ENCODE measurements at places on chromosomes 5 and 9. TPM values are rescaled to one million over a fixed set of nuclear protein-coding genes. Genes with fewer than 3 reads are reported as not detected.

The GDA gene
- not detected for total RNA-seq

DNA sequence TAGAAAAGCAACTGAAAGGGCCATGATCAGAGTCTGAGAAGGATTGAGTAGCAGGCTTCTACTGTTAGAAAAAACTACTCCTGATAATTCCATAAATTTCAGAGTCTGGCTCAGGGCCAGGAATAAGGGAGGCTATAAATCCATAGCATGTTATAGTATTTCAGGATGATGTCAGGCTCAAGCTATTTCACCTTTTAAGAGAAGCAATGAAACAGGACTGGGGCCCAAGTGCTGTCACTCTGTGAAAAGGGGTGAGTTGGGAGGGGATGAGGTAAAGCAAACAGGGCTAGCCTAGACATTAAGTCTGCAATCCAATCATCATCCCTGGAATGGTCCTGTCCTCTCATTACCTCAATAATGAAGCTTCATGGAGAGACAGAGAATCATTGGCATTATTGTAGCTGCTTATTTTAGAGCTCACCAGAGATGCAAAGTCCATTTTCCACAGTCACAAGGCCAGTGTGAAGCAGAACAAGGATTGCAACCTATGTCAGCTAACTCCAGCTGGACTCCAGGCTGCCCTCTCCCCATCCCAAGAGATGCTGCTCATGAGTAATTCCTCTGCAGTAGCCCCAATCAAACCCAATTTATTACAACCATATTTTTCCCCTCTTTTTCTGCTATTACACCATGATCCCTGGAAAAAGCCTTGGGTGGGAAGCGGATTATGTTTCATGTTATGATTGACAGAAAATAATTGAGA lies 56.0 kb downstream of the PAPPA start:
- DNase-seq = no peak

DNA sequence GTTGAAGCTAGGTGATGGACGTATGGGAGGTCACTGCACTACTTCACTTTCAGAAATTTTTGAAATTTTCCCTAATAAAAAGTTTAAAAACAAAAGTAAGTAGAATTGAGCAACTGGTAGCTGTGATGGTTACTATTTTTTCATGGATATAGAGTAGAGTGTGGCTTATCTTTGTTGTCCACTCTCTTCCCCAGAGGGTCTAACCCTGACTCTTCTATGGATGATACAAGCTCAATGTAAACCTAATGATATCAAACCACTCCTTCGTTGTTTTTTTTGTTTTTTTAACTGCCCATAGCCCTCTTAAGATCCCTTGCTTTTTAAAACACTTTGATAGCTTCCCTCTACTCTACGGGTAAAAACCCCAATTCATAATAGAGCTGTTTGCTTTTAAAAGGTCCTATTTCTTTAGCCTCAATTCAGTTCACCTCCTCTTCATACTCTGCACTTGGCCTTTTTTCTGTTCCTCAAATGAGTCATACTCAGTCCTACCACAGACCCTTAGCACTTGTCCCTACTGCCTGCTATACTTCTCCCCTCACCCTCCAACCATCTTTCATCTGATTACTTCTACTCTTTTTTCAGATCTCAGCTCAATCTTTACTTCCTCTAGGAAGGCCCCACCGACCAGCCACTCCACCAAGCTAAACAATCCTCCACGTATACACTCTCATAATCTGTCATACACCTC lies 2.6 kb downstream of the HDAC3 start:
- no peak for DNase-seq

DNA sequence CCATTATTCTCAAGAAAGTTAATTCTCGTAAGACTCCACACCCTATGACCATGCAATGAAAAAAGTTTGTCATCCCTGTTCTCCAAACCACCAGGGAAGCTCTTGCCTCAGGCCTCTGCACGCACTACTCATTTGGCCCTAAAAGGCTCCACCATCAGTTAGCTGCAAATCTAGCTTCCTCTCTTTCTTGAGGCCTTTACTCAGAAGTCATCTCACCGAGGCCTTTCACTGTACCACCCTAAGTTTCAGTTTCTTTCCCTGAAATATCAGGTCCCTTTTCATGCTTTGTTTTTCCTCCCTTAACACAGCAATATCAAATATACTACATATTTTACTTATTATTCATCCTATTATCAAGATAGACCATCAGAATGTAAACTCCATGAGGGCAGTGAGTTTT lies 39.1 kb downstream of the OXCT1 start:
- no peak for DNase-seq

DNA sequence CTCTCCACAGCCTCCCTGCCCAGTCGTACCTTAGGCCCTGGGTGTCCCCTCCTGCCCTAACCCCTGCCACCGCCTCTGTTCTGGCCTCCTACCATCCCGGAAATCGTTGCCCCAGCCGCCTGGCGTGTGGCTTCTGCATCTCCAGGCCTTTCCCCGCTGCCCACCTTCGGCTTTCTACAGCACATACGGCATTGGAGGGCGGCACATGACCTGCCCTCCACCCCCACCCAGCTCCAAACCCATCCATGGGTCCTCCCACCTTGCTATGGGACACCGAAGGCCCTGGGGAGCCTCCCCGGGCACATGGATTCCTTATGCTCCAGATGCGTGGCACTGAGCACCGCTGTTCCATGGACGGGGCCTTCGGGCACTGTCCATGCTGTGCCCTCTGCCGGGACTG lies 32.0 kb downstream of the FGF18 start:
- DNase-seq = no peak

- no peak for DNase-seq
Measured at GRCh38 chr5:55416306-55416705, 108.5 kb downstream of the MTREX start.

DNA sequence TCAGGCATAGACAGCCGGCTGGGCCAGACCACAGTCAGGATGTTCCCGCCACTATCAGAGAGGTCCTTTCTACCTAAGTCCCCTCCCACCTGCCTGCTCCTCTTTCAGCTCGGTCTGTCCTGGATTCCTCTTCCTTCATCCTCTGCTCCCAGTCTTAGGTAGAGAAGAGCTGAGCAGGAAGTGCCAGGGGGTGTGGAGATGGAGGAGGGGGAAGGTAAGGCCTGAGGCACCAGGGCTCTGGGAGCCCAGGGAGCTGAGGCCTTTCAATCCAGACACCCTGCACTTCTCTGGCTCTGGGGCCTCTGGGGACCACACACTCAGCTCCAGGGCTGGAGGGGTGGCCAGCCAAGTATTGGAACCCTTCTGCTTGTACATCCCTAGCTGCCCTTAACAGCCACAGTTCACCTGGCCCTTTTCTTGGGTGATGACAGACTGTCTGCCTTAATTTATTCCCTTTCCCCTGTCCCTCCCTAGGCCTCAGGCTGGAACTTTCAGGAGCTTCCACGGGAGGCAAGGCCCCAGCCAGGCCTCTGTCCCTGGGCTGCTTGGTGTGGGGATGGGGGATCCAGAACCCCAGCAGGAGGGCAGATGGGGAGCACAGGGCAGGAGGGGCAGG lies 15.6 kb downstream of the IRF1 start:
- no peak for DNase-seq

The EGFL7 gene
- 330 TPM for total RNA-seq

DNA sequence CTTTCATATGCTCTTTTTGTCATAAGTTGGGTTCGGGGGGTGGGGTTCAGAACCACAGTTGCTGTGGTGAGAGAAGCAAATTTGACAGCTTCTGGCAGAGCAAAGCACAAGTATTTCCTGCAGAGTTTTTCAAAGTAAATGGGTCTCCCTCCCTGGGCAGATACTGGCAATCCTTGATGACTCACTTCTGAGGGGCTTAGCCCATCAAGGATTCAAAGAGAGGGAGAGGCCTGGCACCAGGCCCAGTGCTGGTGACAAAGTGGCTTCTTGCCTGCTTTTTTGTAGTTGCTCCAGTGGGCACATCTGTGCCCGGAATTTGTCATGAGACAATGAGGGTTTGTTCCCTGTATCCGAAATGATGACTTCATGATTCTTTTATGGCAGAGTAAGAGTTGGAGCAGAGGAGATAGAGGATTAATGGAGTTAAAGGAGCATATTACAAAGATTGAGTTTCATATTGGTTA lies 46.6 kb upstream of the TNC start:
- DNase-seq = no peak

DNA sequence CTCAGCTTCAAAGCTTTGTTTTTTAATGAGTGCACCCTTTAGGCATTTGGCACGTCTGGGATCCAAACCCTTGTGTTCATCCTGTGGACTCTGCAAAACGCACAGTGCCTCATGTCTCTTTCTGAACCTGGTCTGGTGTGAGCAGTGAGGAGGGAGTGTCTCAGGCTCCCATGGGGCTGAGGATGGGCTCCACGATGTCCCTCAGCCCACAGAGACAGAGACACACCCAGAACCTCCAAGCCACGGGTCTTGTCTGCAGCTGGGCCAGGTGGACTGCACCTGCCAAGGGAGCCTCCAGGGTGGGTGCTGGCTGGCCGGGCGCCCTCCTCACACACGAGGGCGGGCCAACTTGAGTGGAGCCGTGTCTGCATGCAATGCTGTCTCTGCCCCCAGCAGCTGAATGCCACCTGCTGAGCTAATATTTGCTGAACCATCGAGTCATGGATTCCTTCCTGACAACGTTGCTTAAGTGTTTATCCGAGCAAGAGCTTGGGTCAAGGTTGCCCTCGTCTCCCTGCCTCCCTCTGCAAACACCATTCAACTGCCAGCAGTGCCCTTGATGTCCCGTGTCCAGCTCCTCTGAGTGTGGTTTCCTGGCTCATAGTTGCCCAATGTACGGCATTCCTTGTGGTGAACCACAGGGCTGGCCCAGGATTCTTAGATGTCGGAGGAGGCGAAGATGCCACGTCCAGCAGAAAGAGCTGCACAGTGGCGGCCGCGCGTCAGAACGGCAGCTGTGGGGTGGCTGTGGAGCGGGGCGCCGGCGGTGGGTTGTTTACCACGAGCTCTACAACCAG lies 31.4 kb upstream of the LPCAT1 start:
- no peak for DNase-seq

DNA sequence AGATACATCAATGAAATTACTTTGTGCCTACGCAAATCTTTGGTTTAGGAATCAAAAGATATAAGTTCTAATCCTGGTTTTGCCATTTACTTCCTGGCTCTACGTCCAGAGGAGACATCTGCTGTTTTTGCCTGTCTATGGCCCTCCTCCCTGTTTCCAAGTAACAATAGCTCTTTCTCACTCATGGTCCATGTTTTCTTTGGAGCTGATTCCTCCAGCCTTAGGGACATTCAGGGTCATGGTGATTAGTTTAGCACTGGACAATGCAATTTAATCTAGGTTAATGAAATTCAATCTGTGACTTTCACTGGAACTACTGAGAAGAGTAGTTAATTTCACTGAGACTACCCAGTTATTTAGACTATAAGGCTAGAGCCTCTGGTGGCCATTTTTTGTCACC lies 170.6 kb downstream of the SEMA6A start:
- peak; percentile 51 for DNase-seq

DNA sequence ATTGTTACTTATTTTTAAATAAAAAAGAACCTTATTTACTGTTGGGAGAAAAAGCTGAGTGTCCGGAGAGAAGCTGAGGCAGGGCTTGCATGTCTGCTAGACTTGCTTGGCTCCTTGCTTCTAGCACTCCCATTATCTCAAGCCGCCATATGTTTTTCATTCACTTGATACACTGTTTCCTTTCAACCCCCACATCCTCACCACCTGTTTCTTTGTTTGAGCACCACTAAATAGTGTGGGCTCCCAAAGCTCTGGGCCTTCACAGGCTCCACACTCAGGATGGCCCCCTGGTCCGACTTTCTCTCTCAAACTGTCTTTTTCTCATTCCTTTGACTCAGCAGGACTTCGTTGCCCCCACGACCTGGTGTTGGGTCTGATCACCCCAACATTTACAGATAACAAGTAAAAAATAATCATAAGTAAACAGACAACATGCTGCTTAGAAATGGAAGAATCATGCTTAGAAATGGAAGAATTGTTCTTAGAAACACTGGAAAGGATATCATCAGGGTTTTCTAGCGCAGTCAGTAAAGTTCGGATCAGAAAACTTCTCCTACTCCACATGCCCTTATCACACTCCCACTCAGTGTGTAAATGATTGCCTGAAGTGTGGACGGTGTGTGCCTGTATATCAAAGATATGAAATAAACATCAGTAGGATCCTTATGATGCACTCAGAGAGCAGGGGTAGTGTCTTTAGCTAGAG lies 58.5 kb downstream of the APTX start:
- no peak for DNase-seq

DNA sequence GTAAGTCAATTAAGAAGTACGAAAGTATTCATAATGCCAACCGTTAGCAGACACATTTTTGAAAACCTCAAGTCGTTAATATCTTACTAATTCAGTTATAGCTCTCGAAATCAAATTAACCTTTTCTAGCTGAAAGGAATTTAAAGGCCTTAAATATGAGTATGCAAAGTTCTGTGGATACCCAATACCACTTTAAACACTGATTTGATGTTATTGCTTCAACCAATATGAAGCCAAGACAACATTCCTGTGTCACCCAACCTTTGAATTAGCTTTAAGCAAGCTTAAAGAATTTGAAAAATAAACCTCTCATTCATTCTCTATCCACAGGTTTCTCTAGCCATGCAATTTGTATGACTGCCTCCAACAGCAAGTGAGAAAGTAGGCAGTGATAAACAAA lies 204.5 kb downstream of the MCTP1 start:
- DNase-seq = no peak

- DNase-seq = no peak
Measured at GRCh38 chr5:2709976-2710689, 41.3 kb downstream of the IRX2 start.

GRCh38 chr5:123881759-123882244 lies 369.8 kb downstream of the CSNK1G3 start:
- DNase-seq = peak; percentile 6

DNA sequence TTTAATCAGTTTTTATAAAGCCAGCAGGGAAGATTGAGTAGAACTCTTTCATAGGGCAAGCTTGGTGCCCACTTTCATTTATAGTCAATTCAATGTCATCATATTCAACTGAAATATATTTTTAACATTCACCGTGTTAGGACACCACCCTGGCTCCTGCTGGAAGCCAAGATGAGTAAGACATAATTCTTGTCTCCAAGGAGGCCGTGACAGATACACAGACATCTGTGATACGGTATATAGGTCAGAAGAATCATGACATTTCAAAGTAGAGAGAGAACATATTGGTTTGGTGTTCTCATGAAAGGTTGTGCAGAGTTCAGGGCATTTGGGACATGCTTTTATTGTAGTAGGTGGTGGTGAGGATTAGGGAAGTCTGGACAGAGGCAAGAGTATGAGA lies 120.1 kb downstream of the CMYA5 start:
- no peak for DNase-seq

- DNase-seq = no peak
Measured at GRCh38 chr5:113343343-113343742, 91.4 kb downstream of the TSSK1B start.

DNA sequence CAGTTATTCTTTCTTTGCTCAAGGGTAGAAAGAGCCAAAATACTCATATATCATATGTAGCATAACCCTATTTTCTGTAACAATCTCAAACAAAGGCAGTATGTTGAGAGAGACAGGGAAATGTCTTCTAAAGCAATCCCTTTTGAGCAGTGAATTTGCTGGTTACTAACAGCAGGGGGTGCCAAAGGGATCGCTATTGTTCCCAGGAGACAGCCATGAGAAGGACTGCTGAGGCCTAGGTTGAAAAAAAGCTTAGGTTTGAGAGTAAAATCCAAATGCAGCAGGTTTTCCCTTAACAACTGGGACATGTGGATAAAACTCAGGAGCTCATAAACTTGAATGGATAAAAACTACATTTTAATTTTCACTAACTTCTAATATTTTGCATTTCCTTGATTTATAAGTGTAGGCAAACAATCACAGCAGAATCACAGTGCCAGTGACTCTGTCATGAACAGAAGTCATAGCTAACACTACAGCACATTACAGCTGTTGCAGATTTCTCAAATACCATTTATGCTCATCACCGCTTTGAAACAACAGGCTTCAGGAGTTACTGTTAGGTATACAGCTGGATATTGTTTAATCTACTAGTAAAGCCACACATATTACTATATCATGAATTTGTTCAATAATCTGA lies 148.4 kb downstream of the MAPKAP1 start:
- DNase-seq = peak; percentile 84

All from dermis microvascular lymphatic vessel endothelial cell (primary cell).